ENCODE measurements at places on chromosomes 3 and 15.

- DNase-seq = no peak
Observed at GRCh38 chr3:109685084-109686079, 348.0 kb upstream of the DPPA4 start.

- no peak for DNase-seq
Observed at GRCh38 chr3:10523561-10523960, 18.2 kb upstream of the ATP2B2 start.

DNA sequence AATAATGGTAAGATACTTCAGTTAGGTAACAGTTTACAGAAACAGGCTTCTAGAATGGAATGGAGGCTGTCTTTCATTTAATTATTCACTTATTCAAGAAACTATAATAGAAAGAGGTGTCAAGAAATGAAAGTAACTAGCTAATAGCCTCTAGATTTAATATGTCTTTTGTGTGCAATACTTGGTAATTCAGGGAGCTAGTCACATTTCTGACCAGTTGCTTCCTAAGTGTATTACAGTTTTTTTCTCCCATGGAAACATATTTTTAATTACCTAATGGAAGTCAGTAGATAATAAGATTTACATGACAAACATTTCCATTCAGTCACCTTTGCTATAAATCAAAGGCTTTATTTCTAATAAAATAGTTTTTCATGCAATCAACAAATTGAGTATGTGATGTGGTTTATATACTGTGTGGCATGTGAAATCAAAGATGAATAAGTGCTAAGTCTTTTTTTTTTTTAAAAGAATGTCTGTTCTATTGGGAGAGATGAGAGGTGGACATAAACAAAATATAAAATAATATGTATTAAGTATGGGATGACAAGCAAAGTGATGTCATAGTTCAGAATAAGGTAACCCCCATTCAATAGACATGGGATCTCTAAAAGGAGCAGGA is 985.7 kb downstream of the SQOR start:
- no peak for DNase-seq

GRCh38 chr15:85424154-85424553 is 43.8 kb downstream of the AKAP13 start:
- DNase-seq = no peak

DNA sequence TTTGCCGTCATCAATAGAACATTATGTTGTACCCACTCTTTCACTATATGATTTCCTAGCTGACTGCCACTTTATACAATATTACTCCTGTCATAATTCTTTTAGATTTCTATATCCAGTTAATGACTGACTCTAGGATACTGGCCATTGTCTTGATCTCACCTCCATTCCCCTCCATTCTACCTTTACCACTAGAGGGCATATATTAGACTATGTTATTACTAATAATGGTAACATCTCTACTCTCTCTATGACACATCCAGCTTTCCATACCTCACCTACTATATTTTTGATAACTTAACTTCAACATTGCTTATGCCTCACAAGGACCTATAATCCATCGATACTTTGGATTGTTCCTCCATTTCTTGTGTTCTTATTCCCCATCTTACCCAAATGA is 31.4 kb upstream of the POU1F1 start:
- DNase-seq = no peak

DNA sequence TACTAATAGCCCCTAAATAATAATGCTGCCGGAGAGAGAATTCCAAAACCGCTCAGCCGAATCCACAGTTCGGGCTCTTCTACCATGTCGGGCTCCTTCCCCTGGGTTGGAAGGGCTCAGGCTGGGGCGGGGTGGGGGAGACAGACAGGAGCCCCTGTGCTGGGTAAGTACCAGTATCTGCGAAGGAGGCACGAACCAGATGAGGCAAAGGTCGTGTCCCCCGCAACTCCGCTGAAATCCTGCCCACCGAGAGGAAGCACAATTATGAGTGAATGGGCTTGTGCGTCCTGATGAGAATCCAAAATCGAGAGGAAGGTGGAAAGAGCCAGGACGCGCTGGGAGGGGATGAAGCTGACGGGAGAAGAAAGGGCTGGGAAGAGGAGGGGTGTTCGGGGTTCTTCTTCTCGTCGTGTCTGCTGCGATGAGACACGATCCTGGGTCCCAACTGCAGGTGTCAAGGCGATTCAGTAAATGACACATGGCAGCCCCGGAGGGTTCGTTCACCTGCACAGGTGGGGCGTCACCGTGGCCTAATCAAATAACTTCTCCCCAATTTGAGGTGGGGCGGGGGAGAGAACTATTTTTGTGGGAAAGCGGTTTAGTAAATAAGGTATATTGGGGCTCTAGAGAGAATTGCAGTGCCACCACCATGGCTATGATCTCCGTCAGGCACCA is 707 bp upstream of the FAM81A start:
- no peak for DNase-seq

GRCh38 chr15:95486224-95486623 is 844.3 kb upstream of the NR2F2 start:
- DNase-seq = no peak

DNA sequence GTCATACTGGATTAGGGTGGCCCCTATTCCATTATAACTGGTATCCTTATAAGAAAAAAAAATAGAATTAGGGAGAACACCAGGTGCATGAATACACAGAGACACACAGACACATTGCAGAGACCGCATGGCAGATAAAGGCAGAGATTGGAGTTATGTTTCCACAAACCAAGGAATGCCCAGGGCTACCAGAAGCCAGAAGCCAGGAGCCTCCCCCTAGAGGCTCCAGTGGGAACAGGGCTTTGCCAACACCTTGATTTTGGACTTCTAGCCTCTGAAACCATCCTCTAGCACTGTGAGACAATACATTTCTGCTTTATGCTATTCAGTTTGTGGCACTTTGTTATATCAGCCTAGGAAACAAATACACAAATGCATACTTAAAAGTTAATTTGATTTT is 10.4 kb downstream of the GOLM2 start:
- DNase-seq = no peak

DNA sequence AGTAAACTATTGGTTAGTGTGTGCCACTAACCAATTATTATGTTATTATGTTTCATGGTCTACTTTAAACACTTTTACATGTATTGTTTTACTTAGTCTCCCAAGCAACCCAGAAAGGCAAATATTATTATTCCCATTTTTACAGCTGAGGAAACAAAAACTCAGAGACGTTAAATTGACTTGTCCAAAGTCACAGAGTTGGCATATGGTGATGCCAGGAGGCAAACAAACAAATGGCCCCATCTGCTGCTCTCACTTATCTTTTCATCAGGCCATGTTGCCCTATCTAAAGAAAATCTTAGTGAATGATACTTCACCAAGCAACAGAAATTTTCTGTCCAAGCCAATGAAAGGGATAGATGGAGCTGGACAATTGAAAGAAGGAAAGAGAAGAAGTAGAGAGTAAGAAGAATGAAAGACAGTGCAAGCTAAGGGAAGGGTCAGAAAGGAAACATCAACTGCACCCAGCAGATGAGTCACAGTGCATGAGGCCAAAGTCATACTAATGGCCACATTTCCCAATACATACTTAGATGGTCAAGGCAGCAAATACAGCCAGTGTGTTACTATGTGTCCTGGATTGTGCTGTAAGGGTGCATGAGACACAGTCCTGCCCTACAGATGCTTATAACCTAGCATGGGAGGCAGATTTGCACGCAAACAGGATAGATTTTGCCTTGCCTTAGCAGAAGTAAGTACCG is 266.9 kb downstream of the KCNMB2 start:
- no peak for DNase-seq

- DNase-seq = no peak
Observed at GRCh38 chr3:81472600-81473362, 288.7 kb downstream of the GBE1 start.

DNA sequence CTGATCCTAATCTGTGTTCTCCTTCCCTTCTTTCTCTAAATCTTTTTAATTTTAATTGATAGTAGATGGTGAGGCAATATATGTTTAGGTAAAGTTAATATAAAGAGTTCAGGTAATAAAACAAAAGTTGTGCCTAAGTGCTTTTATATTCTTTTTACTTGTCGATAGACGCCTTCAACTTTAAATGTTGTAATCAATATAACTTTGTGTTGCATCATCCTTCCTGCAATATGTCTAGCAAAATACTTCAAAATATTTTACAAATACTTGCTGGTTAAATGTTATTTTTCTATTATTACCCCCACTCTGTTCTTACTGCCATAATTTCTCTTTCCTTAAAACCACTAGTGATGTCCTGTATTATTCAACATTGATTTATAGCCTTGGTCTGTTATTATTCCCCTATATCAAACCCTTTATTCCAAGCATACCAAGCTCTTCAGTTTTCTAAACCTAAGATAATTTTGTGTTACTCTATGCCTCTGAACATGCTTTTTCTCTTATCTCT is 92.4 kb downstream of the NAALADL2 start:
- DNase-seq = no peak

DNA sequence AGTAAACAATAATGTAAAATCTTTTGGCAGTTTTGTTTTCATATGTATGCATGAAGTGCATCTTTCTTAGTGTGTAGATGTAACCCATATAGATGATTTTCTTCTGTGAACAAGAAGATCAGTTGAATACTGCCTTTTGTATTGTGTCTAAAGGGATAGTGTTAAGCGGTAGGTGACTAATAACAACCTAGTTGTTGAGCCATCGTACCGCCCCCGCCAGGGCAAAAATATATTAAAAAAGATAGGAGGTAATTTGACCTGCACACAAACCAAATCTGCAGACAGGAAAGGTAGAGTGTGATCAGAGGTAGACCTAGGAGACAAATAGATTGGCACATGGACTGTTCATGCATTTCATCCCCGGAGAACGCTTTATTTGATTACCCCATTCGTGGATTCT is 3.3 kb upstream of the GMNC start:
- DNase-seq = no peak

DNA sequence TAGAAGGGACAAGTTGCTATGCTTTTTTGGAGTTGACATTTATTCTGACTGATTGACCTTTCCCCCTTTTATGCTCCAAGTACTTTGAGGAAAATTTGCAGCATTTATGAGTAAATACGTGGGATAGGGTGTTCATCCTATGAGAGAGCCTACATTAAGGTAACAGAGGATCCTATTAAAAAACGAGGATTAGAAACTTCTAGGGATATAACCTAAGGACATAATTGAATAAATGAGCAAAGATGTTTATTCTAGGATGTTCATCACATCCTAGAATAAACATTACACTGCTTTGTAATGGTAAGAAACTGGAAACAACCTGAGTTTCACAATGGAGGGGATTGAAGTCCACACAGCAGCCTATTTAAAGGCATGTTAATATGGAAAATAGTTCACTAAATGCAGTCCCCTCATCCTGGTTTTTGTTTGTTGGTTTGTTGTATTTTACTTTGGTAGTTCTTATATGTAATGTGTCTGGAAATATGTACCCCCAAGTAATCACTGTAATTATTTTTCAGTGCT is 23.9 kb upstream of the CLEC3B start:
- no peak for DNase-seq

DNA sequence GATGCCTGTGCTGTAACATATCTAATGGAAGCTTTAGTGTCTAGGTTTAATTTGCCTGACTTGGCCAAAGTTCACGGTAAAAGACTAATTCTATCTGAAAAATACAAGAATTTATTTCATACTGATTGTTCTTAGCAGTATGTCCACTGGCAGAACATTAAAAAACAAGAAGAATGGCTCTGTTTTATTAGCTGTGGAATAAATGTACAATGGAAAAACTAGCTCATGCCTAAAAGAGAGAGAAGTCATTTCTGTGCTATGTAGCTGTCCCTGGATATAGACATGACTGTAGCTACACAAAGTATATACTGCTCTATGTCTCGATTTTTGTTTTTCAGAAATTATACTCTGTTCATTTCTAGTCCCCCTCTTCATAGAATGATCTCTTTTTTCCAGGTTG is 13.9 kb upstream of the VGLL3 start:
- no peak for DNase-seq

- DNase-seq = no peak
Observed at GRCh38 chr15:29699791-29700190, 122.5 kb downstream of the TJP1 start.

- no peak for DNase-seq
Observed at GRCh38 chr15:60320365-60320764, 77.4 kb downstream of the ANXA2 start.

GRCh38 chr3:134059035-134059601 is 29.4 kb upstream of the SLCO2A1 start:
- no peak for DNase-seq

GRCh38 chr15:91338766-91339165 is 238.7 kb downstream of the SV2B start:
- DNase-seq = no peak

- DNase-seq = peak; percentile 38
Observed at GRCh38 chr15:49145651-49146609, 9.5 kb downstream of the COPS2 start.

DNA sequence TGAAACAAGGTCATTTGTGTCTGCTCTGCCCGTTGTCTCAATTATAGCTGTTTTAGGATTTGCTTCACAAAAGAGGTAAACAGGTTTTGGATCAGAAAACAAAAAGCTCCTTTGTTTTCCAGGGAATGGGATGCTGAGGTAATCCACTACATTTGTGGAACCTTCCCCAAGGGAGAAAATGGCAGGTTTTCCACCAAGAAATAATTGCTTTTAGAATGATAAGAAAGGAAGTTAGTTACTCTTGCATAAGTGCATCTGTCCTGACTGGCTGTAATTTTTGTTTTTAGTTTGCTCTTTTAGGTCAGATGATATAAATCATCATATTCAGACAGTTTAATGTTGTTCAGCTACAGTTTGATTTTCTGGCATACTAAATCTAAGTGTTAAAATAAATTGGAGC is 198.5 kb upstream of the COL8A1 start:
- no peak for DNase-seq

GRCh38 chr3:148736086-148736485 is 38.4 kb downstream of the AGTR1 start:
- DNase-seq = no peak

DNA sequence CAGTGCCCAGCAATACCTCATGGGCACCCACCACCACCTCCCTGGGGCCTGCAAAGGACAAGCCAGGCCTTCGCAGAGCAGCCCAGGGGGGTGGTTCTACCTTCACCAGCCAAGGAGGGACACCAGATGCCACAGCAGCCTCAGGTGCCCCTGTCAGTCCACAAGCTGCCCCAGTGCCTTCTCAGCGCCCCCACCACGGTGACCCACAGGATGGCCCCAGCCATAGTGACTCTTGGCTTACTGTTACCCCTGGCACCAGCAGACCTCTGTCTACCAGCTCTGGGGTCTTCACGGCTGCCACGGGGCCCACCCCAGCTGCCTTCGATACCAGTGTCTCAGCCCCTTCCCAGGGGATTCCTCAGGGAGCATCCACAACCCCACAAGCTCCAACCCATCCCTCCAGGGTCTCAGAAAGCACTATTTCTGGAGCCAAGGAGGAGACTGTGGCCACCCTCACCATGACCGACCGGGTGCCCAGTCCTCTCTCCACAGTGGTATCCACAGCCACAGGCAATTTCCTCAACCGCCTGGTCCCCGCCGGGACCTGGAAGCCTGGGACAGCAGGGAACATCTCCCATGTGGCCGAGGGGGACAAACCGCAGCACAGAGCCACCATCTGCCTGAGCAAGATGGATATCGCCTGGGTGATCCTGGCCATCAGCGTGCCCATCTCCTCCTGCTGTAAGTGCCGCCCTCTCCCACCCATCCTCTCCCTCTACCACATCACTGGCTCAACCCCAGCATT is 19.2 kb upstream of the BFSP2 start:
- DNase-seq = no peak
